ENCODE measurements at places on chromosomes 1 and 21. TPM values are rescaled to one million over a fixed set of nuclear protein-coding genes. Genes with fewer than 3 reads are reported as not detected.

JMJD4 gene
- 18.8 TPM for polyA plus RNA-seq

ITPKB gene
- 25.0 TPM for polyA plus RNA-seq

SPRR2B gene
- polyA plus RNA-seq: 0.16 TPM

FAM177B gene
- polyA plus RNA-seq: 0.36 TPM

SIM2 gene
- polyA plus RNA-seq: 26.1 TPM

DHX9 gene
- 288 TPM for polyA plus RNA-seq

TMEM50A gene
- 113 TPM for polyA plus RNA-seq
